ENCODE measurements at places on chromosomes 4 and X.

DNA sequence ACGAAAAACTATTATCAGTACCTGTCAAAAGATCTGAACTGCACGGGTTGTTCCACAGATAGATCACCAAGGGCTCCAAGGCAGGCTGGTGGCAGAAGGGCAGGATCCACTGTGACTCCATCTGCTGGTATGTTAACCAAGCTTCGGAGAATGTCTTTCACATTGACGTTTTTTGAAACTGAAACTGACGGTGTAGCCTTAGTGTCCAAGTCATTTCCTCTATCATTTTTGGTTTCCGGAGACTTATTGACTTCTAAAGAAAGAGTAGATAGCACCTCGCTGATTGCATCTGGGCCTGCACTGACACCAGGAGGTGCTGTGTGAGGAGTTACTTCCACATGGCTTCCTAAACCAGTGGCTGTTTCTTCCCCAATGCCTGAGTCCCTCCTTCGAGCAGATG is 186.9 kb downstream of the LRBA start:
- no peak for DNase-seq

- no peak for DNase-seq
Observed at GRCh38 chr4:147355847-147356246, 125.0 kb upstream of the EDNRA start.

DNA sequence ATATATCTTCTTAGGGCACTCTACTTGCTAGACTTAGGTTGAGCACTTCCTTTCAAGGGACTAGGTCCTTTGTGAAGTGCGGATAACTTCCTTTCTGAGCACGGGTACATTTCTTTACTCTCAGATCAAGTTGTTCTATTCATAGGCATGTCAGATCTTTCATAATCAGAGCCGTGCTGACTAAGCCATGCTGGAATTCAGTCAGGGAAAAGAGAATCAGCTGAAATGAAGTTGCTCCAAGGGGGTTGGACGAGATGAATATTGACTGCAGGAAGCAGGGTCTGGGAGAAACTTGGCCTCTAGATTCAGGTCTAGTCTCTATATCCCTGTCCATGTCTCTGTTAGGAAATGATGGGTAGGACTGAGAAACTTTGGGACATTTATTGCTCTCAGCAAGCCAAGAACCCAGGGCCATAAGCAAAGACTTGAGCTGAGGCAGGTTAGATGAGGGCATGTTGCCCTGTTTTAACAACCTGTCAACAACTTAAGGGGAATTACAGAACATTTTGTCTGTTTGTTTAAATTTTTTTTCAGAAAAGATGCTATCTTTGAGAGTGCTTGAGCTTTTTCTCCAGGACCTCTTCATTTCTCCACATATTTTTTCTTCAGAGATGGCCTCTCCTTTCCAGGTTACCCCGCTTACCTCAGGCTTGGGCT is 28.3 kb downstream of the AREG start:
- DNase-seq: no peak

DNA sequence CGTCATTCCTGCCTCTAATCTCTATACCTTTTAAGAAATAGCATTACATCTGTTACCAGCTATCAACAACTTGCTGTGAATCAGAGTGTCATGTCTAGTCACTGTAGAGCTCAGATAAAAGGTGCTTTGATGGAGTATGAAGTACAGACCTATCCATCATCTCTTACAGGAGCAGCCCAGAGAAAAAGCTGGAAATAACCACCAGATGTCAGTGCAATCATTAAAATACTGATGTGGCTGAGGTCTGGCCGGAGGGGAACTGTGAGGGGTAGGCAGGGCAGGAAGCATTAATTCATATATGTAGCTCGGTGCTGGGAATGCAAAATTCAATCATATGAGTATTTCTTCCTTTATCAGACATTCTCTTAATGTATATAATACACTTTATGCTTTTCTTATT is 100.6 kb downstream of the AKAP4 start:
- DNase-seq: no peak

- no peak for DNase-seq
Observed at GRCh38 chr4:103429283-103429682, 231.1 kb upstream of the CENPE start.

DNA sequence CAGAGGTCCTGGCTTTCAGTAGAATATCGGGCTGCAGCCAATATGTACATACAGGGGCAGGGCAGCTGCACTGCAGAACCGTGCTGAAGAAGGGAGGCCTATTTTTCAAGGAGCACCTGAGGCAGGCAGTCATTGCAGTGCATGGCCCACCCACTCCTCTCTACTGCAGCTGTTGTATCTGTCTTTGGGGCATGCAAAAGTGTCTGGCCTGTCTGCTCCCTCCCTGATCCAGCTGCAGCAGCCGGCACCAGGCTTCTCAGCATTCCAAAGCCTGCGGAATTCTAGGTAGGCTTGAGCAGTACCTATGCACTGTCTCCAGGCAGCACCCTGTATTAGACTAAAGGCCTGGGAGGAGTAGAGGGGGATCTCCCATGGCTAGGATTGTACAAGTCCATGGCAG is 415.2 kb upstream of the MAGEB16 start:
- DNase-seq: no peak

DNA sequence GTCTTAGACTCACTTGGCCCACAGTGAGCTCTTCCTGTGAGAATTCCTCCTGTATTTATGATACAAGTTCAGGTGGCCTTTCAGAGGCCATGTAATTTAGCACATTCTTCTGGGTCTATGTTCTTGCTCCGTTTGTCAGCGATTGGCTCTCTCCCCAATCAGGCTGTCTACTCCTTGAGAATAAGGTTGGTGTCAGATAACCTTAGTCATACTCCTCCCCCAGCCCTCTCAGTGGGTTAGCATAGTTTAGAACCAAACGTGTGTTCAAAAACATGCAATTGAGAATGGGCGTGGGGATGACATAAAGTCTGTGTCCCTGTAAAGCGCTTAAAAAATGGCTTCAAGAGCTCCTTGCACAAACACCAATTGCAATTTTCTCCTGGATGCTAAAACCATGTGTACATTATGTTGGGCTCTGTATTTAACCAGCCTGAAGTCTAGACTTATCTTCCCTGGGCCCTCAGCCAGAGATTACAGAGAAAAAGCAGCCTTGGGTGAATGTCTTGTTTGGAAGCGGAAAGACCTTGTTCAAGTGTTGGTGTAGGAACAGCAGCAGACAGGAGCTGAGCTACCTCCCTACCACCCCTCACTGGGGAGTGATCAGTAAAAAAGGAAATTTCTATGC is 9.9 kb upstream of the CT47C1 start:
- DNase-seq: no peak

DNA sequence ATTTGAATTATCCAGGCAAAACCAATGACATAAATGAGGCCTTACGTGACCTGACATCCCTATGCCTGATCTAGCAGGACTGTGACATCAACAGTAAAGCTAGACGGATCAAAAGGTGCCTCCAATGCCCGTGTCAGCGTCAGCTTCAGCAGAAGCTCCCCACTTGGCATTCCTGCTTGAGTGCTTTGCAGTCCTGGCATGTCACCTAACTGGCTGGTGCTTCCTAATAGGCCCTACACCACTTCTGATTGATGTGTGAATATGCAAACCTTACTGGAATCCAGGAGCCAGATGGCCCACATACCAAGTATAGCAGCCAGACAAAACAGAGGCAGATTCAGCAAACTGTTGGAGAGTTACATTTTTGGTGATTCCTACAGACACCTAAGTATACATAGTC is 224.2 kb downstream of the DMD start:
- DNase-seq: no peak

DNA sequence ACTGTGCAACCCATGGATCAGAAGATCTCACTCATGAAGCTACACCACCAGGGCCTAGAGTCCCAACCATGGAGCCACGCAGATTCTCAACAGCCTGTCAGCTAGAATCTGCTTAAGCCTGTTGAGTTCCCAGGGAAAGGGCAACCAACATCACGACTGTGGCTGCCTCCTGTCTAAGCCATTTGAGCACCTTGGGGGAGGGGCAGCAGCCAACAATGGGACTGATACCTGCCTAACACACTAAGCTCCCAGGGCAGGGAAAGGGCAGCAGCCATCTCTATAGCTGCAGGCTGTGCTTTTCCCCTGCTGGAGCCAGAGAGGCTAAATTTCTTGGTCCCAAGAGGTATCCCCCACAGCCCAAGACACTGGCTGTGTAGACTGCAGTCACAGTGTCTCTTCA is 96.5 kb upstream of the TCEAL2 start:
- no peak for DNase-seq

Data from heart left ventricle (tissue), 16 donors.